Activated CD4-positive, alpha-beta memory T cell treated with anti-CD3 and anti-CD28 coated beads for 36 hours (primary cell): ENCODE measurements at places on chromosomes 1 and 21. TPM values are rescaled to one million over a fixed set of nuclear protein-coding genes. Genes with fewer than 3 reads are reported as not detected.

DNA sequence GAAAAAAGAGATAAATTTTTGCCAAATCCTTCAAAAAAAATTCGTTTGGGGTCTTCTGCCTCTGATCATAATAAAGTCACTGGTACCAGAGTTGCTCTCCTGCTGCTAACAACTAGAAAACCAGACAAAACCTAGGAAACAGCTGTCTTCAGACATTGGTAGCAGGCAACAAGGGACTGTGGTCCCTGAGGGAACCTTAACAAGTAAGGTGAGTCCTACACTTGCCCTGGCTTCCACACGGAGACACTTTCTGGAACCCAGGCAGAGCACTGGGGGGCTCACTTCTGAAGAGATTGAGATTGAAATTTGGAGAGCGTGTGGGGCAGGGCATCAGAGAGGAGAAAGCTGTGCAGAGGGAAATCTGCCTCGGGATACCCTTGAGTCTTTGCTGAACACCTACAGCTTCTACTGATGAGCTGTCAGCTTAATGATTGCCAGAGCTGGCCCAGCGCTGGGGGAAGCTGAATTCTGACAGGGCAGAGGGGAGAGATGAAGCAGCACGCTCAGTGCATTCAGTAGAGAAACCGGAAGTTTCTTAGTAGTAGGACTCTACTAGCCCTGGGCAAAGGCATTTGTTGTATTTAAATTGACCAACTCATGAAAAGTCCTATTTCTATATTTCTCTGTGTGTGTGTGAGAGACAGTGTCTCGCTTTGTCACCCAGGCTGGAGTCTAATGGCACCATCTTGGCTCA, 18.5 kb upstream of the FAM89A start:
- DNase-seq: no peak

RORC gene
- total RNA-seq: 9.9 TPM

DNA sequence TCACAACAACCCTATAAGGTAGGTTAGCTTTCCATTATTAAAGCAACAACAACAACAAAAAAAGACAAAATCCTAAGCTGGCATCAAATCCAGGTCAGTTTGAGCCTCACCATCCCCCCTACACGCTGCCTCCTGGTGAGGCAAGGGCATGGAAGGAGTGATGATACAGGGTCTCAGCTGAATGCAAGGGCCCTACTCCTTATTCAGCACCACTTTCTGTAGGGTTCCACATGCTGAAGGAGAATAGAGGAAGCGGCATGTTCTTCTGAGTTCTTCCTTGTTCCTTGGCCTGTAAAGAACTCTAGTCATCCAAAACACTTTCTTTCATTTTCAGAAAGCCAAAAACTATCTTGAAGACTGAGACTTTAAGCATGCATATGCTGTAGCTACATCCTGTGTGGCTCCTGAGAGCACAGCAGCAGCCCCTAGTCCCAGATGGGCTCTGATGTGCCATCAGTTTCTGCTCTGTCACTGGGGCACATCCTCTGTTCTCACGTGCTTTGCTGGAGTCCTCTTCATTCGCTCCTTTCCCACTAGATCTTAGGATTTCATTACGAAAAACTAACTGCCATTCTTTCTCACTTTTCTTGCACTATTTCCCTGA, 6.2 kb downstream of the ILDR2 start:
- peak; percentile 19 for DNase-seq

GRCh38 chr21:36396325-36396724, 11.1 kb downstream of the CHAF1B start:
- DNase-seq: no peak

DNA sequence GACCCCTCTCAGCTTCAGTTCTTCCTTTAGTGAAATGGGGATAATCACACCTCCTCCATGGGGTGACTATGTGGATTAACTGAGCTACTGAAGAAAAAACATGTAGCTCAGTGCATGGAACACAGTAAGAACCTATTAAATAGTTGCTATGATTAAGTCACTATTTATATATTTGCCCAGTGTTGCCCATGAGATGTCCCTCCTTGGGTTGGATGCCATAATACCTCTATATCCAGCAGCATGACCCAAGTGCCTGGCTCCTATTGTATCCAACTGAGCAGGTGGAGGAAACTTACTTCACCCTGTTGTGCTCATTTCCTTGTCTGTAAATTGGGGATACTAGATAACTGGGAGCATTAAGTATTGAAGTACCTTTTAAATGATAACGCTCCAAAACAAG, 47.1 kb upstream of the CYP2J2 start:
- DNase-seq: no peak

DNA sequence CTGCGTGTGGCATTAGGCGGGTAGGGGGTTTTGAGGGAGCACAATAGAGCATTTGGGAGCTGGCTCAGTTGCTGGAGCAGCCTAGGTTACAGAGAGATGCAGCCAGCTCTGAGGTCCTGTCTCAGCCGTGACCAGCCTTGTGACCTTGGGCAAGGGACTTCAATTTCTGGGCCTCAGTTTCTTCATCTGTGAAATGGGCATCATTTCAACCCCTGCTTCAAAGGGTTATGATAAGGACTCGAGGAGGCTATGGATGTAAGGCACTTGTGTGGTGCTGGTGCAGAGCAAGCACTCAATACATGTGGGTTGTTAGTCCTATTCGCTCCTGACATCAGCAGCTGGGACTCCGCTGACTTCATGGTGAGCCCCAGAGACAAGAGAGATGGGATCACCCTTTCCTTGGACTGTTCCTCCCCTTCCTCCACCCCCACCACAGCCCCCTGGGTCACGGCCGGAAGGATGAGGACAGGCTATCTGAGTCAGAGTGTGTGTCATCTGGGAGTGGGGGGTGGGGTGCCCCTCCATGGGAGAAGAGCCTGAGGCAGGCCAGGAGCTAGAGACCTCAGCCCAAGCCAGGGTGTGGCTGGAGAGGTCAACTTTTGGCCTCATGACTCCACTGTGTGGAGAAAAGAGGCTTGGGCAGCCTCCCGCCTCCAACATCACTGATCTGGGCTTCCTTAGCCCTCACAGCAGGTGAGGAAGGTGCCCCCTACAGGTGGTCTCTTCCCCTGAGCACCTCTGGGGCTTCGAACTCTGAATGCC, 71.4 kb upstream of the ZBTB40 start:
- DNase-seq: no peak

DNA sequence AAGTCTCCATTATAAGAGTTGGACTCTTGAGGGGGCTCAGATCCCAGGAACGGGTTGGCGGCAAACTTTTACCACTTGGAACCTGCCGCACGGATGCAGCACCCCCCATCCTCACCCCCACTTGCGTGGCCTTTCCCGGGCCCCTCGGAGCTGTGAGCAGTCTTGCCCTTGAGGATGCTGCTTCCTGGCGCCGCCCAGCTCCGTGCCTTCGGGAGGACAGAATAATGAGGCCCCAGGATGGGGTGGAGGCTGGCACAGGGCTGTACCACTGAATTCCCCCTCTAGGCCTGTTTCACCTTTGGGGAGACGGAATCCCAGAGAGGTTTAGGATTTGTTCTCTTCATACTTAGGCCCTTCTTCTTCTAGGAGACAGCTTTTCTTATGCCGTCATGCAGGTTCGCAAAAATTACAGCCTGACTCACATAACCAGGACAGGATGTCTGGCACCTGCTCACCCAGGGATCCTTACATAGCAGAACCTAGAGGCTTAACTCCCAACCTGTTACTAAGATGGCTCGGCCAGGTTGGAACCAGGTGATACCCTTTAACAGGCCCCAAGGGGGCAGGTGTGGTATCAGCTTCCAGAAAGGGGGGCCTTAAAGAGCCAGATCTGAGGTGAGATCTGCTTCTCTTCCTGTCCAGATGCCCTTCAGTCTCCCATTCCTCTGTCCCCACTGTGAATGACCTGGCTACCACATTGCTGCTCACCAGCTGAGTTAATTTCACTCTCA, 1.5 kb downstream of the TRNP1 start:
- no peak for DNase-seq

DNA sequence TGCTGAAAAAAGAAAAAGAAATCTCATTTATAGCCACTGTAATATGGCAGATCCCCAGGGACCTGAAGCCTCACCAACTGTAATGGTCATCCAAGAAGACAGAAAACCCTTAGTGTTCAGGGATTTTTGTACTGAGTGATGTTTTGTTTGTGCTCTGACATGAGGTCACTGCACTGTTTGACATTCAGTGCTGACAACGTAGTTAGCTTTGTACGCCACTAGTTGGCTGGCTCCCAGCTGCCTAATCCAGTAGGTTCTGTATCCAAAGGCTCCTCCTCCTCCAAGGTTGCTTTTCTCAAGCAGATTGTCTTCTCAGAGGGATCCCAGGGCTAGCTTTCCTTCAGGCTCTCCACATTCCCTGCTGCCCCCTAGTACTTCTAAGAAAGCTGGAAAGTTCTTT, 9.5 kb upstream of the YRDC start:
- DNase-seq: no peak

- DNase-seq: no peak
Observed at GRCh38 chr1:238991765-238992495, 394.4 kb upstream of the CHRM3 start.

DNA sequence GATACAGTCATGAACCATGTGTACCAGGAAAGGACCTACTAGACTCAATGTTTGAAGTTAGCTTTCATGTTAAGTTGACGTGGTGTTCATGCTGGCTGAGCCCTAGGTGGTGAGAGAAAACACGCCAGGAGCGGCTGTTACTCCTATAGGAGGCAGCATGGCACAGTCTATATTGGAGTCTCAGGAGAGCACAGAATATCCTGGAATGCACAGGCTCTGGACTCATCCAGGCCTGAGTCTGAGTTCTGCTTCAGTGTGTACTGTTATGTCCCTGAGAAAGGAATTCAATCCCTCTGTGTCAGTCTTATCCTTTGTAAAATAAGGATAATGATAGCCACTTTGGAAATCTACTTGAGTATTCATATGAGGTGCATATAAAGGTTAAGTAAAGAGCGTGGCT, 41.2 kb downstream of the DPT start:
- no peak for DNase-seq

DNA sequence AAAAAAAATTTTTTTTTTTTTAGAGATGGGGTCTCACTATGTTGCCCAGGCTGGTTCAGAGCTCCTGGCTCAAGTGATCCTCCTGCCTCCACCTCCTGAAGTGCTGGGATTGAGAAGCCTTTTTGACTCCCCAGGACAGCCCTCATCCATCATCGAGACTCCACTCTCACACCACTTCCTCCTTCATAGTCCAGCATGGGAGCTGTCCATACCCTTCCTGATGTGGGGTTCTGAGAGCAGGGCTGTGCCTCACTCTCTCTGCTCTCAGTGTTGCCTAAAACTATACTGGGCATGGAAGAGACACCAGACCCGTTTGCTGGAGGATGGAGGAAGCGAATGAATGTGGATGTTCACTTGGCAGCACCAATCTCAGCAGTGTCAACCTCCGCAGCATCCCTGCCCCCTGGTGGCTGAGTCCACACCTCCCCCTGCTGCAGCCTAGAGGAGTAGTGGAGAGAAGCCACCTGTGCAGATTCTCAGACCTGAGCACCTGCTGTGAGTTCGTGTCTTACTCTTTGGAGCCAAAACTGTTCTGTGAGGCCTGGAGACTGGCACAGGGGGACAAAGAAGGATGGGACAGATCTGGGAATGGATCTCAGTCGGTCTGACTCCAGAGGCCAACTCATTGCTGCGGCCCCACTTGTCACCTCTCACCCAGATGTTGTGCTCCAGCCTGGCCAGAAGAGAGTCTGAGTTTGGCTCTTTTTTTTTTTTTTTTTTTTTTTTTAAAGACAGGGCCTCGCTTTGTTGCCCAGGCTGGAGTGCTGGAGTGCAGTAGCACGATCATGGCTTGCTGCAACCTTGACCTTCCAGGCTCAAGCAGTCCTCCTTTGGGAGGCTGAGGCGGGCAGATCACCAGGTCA, 17.7 kb downstream of the TINAGL1 start:
- peak; percentile 79 for DNase-seq

- no peak for DNase-seq
Observed at GRCh38 chr1:203283597-203283996, 21.7 kb upstream of the BTG2 start.

DNA sequence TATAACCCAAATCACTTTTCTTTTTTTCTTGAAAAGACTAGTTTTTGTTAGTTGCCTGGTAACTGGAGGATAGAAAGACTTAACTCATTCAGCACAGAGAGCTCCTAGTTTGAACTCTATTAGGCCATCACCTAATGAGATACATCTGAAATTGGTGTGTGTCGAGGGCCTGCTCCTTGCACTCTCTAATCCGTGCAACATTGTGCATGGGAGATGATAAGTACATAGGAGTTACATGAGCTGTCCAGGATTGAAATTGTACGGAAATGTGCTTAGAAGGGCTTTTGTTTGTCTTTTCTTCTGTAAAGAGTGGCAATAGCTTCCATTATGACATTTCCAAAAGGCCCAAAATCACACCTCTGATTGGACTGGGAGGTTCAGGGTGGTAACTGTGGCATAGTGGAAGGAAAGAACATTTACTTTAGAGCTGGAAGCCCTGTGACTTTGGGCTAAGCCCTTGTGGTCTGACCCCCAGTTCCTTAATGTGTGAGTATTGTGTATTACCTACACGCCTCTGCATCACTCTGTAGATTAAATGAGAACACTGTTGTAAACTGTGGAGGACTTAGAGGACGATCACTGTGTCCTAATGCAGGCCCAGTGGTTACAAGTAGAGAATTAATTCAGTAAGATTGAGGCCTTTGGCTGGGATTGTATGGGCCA, 71.2 kb downstream of the FGGY start:
- DNase-seq: no peak

DNA sequence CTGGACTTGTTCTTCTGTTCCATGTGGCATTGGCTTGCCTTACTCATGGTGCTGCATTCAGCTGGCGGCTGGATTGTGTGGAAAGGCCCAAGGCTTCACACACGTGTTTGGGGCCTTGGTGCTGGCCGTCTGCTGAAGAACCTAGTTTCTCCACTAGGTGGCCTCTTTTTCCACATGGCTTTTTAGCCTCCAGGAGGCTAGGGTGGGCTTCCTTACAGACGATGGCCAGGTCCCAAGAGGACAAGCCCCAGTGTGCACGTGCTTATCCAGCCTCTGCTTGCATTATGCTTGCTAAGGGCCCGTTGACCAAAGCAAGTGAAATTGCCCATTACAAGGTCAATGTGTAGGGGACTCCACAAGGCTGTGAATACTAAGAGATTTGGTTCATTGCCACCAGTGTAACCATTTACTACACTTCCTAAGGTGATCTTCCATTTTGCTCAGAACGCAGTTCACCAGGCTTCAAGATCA, 47.5 kb upstream of the FOXO6 start:
- DNase-seq: peak; percentile 27

ELAVL4 gene
- not detected for total RNA-seq

SYT2 gene
- total RNA-seq: not detected

AGBL4 gene
- total RNA-seq: not detected

SLC5A9 gene
- not detected for total RNA-seq

GRCh38 chr1:65319754-65320153, 10.4 kb downstream of the DNAJC6 start:
- no peak for DNase-seq

- DNase-seq: no peak
Observed at GRCh38 chr1:59043796-59044195, 253.1 kb upstream of the FGGY start.

GRCh38 chr1:219090607-219091006, 83.1 kb upstream of the LYPLAL1 start:
- DNase-seq: no peak

CACNA1S gene
- not detected for total RNA-seq

- DNase-seq: no peak
Observed at GRCh38 chr1:205456868-205457745, 1.3 kb upstream of the BLACAT1 start.

GRCh38 chr1:52915211-52915854, 6.2 kb downstream of the ECHDC2 start:
- no peak for DNase-seq

LRRC71 gene
- not detected for total RNA-seq

KCNE1 gene
- 0.21 TPM for total RNA-seq
